ENCODE measurements at places on chromosomes 6 and 20.

- DNase-seq: peak; percentile 81
Observed at GRCh38 chr6:152404936-152405595, 232.1 kb downstream of the SYNE1 start.

GRCh38 chr6:40898073-40898472 lies 140.9 kb downstream of the UNC5CL start:
- no peak for DNase-seq

- DNase-seq: no peak
Observed at GRCh38 chr20:64162239-64162910, 1.9 kb upstream of the MYT1 start.

GRCh38 chr20:60365882-60366281 lies 407.7 kb downstream of the CDH26 start:
- no peak for DNase-seq

GRCh38 chr6:27541933-27542297 lies 69.0 kb upstream of the ZNF184 start:
- DNase-seq: no peak

DNA sequence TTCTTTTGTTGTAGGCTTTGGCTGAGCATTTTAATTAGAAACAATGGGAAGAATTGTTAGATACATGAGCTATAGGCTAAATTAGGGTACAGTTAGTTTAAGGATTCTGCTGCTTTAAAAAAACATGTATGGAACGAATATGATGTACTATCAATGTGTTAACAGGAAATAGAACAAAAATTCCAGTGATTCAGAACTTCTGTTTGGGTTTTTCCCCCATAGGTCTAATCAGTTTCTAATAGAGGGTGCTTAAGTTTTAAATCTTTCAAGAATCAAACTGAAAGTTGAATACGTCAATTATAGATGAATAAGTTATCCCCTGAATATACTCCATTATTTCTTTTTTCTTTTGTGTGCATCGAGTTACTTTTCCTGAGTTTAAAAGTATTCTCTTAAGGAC lies 1.9 kb downstream of the TAB2 start:
- no peak for DNase-seq

DNA sequence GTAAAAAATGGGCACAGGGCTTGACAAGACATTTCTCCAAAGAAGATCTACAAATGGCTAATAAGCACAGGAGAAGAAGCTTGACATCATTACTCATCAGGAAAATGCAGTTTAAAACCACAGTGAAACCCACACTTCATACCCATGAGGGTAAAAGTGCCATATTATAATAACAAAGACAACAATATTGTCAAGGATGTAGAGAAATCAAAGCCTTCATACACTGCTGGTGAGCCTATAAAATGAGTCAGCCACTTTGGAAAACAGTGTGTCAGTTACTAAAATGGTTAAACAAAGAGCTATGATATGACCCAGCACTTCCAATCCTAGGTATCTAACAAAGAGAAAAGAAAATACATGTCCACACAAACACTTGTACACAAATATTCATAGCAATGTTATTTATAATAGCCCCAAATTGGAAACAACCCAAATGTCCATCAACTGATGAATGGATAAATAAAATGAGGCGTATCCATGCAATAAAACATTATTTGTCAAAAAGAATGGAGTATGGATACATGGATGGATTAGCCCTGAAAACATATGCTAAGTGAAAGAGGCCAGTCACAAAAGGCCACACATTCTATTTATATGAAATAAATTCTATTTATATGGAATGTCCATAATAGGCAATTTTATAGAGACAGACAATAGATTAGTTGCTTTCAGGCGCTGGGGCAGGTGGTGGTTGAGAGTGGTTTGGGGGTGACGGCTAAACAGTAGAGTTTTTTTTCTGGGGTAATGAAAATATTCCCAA lies 11.5 kb upstream of the IL20RA start:
- peak; percentile 33 for DNase-seq

GRCh38 chr20:46302106-46302505 lies 6.2 kb downstream of the CDH22 start:
- DNase-seq: no peak

GRCh38 chr6:84273048-84273809 lies 45.8 kb upstream of the CEP162 start:
- no peak for DNase-seq

- DNase-seq: peak; percentile 70
Observed at GRCh38 chr6:33018904-33019303, 9.5 kb upstream of the HLA-DOA start.

DNA sequence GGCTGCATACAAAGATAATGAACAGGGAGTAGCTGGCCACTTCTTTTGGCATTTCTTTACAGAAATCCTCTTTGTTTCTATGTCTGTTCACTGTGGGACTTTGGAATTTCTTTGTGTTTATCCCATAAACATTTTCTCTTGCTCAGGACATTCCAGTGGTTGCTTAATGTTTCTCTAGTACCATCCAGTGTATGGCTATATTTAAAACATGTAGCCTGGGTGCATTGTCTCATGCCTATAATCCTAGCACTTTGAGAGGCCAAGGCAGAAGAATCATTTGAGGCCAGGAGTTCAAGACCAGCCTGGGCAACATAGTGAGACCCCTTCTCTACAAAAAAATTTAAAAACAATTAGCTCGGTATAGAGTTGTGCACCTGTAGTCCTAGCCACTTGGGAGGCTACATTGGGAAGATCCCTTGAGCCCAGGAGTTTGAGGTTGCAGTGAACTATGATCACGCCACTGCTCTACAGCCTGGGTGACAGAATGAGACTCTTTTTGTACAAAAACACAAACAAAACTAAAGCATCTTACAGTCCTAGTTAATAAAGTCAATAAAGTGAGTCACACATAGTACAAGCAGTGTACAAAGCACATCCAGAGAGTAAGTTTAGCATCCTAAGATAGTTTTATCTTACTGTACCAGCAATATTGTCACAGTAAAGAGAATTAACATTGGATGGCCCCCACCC lies 63.3 kb downstream of the ZFAND3 start:
- DNase-seq: peak; percentile 87

DNA sequence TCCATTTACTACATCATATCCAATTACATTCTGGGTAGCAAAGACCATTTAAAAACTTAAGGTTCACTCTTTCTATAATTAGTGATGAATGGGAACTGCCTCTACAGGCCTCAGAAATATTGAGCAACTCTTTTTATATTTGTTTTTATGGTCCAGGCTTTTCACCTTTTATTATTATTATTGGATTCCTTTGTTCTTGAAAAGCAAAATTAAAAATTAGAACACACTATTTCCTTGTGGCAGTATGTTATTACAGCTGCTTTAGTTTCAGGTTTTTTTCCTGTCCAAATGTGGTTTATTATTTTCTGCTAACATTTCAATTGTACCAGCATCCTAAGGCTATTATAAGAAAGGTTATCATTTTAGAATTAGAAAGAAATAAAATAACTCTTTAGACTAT lies 150.1 kb downstream of the FARS2 start:
- DNase-seq: no peak

- DNase-seq: no peak
Observed at GRCh38 chr6:37987559-37987958, 168.0 kb downstream of the ZFAND3 start.

DNA sequence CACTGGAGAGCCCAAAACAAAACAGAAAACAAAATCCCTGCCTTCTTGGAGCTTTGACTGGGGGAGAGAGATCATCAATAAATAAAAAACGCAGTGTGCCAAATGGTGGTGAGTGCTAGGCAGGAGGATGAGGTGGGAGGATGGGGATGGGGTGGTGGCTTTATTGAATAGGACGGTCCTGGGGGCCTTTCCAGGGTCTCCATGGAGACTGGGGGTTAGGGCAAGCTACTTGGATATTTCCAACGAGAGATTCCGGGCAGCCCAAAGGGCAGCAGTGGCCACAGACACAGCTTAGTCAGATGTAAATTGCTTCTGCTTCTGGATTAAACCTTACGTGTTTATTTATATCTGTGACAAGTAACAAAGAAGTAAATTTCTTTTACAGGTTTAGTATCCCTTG lies 700.1 kb downstream of the QKI start:
- DNase-seq: no peak

DNA sequence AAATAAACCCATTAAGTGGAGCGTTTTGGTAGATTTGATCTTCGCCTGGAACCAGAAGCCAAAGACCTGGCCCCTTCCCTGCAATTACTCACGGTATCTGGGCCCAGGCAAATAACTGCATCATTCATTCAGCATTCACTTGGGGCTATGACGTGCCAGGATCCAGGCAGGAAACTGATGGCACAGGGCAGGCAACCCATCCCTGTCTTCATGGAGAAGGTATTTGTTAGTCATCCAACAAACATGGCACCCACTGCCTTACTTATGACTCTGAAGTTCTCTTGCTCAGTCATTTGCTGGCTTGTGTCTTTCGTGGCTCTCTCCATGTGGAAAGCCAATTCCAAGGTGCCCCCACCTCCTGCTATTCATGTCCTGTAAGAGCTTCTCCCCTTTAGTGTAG lies 232.4 kb downstream of the BMP7 start:
- no peak for DNase-seq

- no peak for DNase-seq
Observed at GRCh38 chr6:31381666-31382065, 21.7 kb upstream of the MICA start.

DNA sequence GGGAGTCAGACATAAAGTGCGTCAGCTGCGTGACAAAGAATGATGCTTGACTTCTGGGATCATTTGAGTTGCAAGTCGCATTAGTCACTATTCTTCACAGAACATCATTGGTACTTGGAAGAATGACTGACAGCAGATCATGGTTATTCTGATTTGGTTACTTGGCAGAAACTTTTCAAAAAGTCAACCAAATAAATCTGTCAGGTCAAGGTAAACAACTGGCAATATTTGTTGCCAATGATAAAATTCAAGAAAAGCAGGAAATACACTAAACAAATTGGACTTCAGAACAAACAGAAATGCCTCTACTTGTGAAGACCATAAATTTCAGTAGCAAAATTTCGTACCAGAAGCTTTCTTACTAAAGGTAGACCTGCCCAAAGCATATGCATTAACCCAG lies 221.6 kb downstream of the TFAP2A start:
- DNase-seq: no peak

- no peak for DNase-seq
Observed at GRCh38 chr6:35141007-35141655, at the start of gene TCP11. Gene TCP11 (minus strand): TSS chr6:35141339. CDS start chr6:35140870, 469 bp downstream.

DNA sequence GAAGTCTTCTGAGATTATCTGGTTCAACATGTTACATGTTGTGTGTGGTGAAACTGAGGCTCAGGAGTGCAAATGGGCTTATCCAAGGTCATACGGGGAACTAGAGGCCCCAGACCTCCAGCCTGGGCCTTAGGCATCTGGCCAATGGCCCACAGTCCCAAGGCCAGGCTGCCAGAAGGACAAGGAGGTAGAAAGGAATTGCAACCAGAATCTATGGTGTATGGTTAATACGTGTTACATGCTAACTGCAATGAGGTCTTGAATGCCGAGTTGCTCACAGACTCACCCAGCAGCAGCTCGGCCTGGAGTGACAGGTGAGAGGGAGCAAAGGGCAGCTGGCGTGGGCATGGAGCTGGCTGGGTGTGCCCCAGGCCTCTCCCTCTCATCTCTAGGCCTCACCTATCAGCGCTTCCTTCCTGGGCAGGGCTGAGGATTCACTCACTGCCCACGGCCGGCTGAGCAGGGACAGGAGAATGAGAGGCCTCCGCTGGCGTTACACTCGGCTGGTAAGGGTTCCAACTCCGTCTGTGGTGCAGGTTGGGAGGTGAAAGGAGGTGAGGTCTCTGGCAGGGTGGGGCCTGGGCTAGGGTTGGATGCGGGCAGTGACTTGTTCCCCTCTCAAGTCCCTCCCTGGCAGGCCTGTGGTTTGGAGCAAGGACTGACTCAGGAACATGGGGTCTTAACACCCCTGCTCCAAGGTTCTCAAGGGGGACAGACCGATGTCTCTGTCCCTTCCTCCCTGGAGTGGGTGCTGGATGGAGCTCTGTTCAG lies at the start of gene TLDC2:
TSS of gene TLDC2 (plus strand) at position 437 of the 771 bp plus-strand sequence. CDS start at position 474, 37 bp downstream.
- peak; percentile 27 for DNase-seq

- DNase-seq: peak; percentile 51
Observed at GRCh38 chr6:150528648-150529285, 70.9 kb upstream of the PLEKHG1 start.

DNA sequence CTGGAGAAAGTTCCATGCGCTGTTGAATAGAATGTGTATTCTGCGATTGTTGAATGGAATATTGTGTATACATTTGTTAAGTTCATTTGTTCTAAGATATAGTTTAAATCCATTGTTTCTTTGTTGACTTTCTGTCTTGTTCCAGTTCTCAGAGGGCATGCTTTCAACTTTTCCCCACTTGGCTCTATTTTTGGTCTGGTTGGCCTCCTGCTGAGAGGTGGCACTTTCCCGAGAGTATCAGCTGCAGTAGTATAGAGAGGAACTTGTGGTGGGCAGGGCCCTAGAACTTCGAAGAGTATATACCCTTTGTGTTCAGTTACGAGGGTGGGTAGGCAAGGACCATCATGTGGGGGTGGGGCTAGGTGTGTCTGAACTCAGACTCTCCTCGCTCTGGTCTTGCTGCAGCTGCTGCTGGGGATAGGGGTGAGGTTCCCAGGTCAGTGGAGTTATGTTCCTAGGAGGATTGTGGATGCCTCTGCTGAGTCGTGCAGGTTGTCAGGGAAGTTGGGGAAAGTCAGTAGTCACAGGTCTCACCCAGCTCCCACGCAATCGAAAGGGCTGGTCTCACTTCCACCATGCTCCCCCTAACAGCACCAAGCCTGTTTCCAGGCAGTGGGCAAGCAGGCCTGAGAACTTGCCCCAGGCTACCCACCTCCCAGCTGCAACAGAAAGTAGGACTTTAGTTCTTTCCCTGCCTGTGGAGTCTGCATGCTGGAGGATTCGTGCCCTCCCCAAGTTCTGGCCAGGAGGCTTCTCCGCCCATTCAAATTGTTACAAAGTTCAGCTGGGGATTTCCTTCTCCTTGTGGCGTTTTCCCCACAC lies 118.9 kb upstream of the SSTR4 start:
- no peak for DNase-seq

GRCh38 chr20:2170404-2170803 lies 68.8 kb downstream of the STK35 start:
- no peak for DNase-seq

DNA sequence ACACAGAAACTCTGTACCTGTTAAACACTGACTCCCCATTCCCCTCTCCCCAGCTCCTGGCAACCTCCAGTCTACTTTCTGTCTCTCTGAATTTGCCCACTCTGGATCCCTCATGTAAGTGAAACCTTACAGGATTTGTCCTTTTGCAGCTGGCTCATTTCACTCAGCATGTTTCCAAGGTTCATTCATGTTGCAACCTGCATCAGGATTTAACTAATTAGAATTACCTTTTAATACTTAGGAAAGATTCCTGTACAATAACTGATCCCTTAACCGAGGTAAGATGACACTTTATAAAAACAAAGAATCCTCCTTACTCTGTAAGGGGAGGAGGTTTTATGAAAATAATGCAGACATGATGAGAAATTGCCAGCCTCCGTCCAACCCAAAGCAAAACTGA lies 113.1 kb upstream of the MTHFD1L start:
- DNase-seq: no peak

All from renal cortical epithelial cell (primary cell).